ENCODE measurements at places on chromosomes 12 and 14.

- no peak for DNase-seq
Observed at GRCh38 chr14:75046899-75047298, 4.4 kb downstream of the MLH3 start.

- no peak for DNase-seq
Observed at GRCh38 chr14:71328183-71328582, 420.9 kb downstream of the PCNX1 start.

GRCh38 chr12:45978108-45978507, 12.3 kb downstream of the SCAF11 start:
- DNase-seq: no peak

DNA sequence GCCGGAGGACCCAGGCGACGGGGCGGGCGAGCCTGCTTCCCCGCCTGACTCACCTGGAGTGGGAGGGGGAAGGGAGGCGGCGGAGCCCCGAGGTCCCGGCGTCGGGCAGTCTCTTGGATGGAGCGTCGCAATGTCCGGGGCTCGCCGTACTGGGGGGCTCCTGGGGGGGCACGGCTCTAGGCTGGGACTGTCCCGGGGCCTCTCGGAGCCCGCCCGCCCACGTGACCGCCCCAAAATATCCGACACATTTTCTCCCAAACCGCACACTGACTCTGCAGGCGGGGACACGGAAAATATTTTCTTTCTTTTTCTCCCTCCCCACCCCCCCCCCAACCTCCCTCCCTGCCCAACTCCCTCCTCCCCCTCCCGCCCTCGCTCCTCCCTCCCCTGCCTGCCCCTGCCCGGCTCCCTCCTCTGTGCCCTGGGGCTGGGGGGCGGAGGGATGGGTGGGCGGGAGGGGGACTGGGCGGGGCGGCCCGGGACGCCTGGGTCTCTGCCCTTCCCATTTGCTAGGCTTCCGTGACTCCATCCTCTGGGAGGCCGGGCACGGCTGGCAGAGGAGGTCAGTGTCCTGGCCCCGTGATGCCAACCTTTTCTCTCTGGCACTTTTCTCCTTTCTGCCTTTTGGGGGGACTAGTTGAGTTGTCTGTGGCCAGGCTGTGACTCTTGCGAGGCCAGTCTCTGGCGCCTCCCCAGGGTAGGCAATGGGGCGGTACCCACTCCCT, at the start of gene RARG:
Gene RARG, minus strand, starts transcription at position 289 of the 725 bp plus-strand sequence. CDS start 4,664 bp downstream, outside the sequence.
- DNase-seq: no peak

DNA sequence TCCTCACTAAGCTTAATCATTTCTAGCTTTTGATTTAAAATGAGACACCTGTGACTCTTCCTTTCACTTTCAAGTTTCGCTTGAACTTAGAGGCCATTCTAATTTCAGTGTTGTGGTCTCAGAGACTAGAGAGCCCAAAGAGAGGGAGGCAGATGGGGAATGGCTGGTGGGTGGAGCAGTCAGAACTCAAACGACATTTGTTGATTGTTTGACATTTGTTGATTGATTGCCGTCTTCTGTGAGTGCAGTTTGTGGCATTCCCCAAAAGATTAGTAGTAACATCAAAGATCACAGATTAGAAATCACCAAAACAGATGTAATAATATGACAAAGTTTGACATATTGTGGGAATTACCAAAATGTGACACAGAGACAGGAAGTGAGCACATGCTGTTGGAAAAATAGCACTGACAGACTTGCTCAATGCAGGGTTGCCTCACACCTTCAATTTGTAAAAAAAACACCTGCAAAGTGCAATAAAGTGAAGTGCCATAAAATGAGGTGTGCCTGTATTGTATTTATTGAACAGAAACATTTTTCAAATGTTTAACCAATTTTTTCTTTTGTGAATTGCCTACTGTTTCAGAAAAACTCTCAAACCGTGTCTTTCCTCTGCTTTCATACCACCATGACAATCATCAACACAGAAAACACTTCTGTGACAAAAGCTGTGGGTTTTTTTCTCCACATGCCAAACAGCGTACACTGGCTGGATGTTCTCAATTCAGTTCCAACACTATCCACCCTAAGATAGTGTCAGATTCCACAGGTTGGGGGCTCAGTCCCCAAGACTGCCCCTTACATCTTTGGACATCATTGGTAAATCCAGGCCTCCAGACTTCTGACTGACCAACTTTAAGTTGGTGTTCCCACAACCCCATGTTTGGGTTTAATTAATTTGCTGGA, 376.3 kb upstream of the RGS6 start:
- no peak for DNase-seq

DNA sequence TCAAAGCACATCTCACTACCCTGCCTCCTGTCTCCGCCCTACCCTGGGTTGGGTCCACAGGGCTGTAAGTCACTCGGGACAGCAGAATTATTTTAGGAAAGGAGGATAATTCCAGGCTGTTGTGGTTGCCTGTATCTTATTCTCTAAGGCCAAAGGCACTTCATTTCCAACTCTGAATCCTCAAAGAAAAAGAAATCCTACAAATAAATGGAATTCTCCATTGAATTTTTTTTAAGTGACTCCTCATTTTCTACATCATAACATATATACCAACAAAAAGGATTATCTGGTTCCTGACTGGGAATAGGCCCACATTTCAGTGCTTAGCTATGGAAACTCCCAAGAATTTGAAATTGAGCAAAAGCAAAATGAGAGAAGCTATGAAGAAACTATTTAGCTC, 186.4 kb downstream of the ITPR2 start:
- no peak for DNase-seq

DNA sequence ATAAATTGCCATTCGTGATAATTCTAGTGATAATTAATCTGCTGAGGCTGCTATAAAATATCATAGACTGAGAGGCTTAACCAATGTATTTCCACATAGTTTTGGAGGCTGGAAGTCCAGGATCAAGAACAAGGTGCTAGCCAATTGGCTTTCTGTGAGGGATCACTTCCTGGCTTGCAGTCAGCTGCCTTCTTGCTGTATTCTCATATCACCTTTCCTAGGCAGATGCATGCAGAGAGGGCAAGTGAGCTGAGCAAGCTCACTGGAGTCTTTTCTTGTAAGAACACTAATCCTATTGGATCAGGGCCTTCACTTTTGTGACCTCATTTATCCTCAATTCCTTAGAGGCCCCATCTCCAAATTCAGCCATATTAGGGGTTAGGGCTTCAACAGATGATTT, 640.7 kb downstream of the DIO2 start:
- no peak for DNase-seq

DNA sequence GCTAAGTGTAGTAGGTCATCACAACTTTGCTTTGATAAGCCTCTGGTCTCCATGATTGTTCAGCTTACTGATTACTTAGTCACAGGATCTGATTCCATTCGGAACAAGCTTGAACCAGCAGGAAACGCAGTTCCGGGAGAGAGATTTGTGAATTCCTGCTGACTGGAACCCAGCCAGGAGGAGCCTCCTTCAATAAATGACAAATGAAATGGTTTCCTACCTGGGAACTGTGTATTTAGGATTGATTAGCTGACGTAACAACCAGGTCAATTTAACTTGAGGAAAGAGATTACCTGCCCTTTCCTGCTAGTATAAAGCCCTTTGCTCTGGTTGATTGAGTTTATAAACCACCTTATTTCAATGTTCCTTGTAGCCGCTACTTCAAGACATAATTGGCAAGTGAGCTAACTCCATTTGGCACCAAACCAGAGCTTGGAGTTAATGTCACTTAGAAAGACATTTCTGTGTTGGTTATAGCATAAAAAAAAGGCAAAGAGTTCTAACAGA, 35.1 kb upstream of the KCNH3 start:
- no peak for DNase-seq

GRCh38 chr14:23443411-23443812, 8.0 kb upstream of the MYH7 start:
- DNase-seq: no peak

- DNase-seq: no peak
Observed at GRCh38 chr12:22677781-22678574, 53.0 kb downstream of the ETNK1 start.

DNA sequence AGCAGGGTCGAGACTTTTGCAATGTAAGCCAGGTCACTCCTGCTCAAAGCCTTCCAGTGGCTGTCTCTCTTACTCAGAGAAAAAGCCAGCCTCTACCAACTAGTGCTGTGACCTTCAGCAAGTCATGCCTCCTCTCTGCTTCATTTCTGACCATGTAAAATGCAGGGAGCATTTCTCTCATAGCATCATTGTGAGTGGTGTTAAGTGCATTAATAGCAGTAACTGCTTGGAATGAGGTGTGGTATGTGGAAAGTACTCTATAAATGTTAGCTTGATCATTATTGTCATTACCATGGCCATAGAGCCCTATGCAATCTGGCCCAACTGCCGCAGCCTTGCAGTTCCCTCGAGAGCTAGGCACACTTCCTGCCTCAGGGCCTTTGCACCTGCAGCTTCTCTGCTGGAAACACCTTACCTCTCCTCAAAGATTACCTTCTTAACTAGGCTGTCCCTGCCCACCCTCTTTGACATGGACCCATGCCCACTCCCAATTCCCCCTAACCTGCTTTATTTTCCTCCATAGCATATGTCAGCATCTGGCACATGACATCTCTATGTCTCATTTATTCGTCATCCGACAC, 10.9 kb downstream of the PLEKHD1 start:
- DNase-seq: no peak

- no peak for DNase-seq
Observed at GRCh38 chr14:101604228-101604934, 43.1 kb downstream of the DIO3 start.

DNA sequence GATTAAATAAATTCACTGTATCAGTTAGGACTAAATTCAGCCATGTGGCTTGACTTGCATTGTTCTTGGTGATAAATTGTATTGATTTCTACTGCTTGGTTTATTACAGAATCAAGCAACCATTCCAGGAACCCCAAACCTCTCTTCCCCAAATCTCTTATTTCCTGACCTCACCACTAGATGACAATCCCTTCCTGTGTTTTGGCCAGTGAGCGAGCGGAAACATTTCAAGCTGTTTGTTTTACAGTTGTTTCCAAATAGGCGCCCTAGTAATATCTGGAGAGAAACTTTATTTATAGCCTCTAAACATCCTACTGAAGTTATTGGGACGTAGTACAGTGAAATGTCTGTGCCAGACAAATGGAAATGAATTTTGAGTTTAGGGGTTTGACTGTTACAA, 161.1 kb downstream of the SNAPC1 start:
- no peak for DNase-seq

- DNase-seq: no peak
Observed at GRCh38 chr14:50562841-50563240, 2.9 kb downstream of the ATL1 start.

- DNase-seq: no peak
Observed at GRCh38 chr14:32027255-32027939, 49.7 kb upstream of the ARHGAP5 start.

GRCh38 chr14:63782683-63783389, 55.0 kb upstream of the SGPP1 start:
- no peak for DNase-seq

GRCh38 chr12:77070382-77070781, 5.0 kb upstream of the E2F7 start:
- no peak for DNase-seq

GRCh38 chr12:38113991-38114390, 202.6 kb upstream of the ALG10B start:
- no peak for DNase-seq

DNA sequence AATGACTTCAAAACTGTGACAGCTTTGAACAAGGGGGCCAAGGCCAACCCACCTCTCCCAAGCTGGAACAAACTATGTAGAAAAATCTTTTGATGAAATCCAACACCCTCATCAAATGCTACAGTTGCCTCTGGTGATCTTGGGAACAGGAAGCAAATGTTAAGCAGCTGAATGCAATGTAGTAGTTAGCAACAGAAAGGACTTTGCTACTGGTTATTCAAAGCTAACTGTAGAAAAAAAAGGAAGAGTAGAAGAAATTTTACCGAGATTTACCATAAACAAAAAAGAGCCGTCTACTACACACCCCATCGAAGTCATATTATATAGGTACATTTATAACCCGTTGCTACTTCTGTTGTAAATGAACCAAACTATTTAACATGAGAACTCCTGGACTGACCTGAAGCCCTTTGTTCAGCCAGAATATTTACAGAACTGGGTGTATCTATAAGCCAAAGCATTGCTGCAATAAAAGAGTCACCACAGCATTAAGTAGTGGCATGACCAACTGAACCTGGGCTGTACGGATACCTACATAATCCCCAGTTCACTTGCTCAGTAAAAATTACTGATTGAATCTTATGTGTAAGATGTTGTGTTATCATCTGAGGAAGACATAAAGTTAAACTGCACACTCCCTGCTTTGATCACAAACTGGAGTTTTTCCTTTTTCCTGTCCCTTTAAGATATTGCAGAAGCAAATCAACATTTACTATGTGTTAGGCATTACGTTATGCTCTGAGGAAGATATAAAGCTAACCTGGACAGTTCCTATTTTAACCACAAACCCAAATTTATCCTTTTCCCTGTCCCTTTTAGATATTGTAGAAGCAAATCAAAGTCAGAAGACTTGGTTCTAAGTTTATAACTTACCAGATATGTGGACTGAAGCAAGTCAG, 25.1 kb downstream of the SYNJ2BP start:
- DNase-seq: no peak

GRCh38 chr14:74038020-74038859, 19.1 kb downstream of the BBOF1 start:
- peak; percentile 63 for DNase-seq

- DNase-seq: no peak
Observed at GRCh38 chr14:52879958-52880357, 70.9 kb downstream of the FERMT2 start.

DNA sequence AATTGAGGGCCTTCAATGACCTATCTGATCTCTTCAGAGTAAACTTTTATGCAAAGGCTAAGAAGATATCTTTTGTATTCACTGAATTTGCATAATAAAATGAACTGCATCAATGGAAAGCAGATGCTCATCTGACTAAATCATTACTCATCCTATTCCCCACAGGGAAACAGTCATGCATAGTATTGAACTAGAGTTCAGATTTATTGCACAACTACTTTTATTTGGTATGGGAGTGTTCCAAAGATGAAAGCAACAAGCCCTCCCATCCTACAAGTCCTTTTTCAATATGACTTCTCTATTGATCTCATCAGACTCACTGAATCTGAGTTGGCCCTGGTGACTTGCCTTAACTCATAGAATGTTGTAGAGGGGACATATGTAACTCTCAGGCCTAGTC, 159.8 kb downstream of the KITLG start:
- DNase-seq: peak; percentile 91

DNA sequence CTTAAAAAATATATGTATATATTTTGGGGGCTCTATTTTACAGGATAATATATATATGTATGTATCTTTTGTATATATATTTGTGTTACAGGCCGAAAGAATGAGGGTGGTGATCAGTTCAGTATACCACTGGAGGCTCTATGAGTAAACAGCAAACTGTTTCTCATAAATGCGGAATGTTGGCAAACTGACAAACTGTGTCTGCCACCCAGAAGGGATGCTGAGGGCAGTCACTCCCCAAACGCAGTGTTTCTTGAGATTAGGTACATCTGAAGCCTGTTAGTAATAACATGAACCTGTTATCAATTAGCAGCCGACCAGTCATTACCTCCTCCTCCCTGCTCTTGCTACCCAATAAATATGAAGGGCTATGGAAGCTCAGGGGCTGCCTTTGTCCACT, 20.8 kb downstream of the TNFAIP2 start:
- no peak for DNase-seq

DNA sequence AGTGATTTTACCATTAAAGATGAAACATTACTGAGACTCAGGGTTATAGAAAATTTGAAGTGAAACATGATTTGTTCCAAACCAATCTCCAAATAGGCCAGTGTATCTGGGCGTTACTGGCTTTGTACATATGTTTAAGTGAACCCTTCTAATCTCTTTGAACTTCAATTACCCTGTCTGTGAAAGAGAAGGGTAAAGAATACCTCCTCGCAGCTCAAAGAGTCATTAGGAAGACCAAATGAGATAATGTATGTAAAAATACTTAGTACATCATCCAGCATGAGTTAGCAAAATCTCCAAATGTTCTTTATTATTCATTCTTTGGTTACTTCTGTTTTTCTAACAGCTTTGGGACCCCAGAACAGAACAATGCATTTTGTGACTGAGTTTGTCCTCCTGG, at the start of gene OR11H6:
Gene OR11H6, plus strand, starts transcription at position 301 of the 400 bp plus-strand sequence. Its CDS starts 0 bp downstream, at position 301.
- DNase-seq: no peak
